Activated CD4-positive, alpha-beta memory T cell treated with anti-CD3 and anti-CD28 coated beads, Interleukin-2, amount 10 ng/mL, durations not matched to agents 7 days and 5 days (primary cell): ENCODE measurements at places on chromosomes 3 and 15. TPM values are rescaled to one million over a fixed set of nuclear protein-coding genes. Genes with fewer than 3 reads are reported as not detected.

CLRN1 gene
- not detected for total RNA-seq

- no peak for DNase-seq
These were observed 18.2 kb downstream of the HOMER2 start for GRCh38 chr15:82934100-82934880.

GRCh38 chr3:190380184-190380583 is 7.8 kb upstream of the CLDN16 start:
- DNase-seq = no peak

GRCh38 chr3:25547943-25548674 is 116.6 kb downstream of the TOP2B start:
- DNase-seq = no peak
